Caudate nucleus (tissue), 63 donors: ENCODE measurements at places on chromosomes 13 and 19.

- no peak for DNase-seq
Measured at GRCh38 chr13:21526707-21527540, 67.8 kb upstream of the ZDHHC20 start.

- DNase-seq: no peak
Measured at GRCh38 chr13:49221590-49221965, 1.4 kb downstream of the MLNR start.

GRCh38 chr13:100675661-100676129 lies 1.1 kb upstream of the TMTC4 start:
- no peak for DNase-seq

DNA sequence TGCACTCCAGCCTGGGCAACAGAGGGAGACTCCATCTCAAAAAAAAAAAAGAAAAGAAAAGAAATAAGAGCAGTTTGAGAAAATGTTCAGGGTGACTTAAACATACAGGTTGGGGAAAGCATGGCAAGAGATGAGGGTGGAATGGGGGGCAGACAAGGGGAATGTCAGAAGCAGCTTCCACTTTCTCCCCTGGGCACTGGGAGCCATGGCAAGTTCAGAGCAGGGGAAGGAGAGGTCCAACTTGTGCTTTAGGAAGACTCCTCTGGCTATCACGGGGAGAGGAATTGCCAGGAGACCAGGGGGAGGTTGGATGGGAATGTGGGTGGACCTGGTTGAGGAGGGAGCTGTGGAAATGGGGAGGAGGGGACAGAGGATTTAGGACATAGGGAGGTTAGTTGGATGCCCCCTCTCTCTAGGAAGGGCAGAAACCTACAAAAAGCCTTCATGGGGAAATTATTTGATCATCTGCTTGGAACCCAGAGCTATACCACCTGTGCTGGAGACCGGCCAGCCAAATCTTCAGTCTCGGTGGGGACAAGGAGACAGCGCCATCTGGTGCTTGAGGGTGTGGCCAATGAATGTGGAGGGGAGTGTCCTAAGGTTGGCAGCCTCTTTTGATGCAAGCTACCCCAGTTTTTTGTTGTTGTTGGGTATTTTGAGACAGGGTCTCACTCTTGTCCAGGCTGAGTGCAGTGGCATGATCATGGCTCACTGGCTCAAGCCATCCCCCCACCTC lies 7.3 kb upstream of the STRN4 start:
- no peak for DNase-seq

DNA sequence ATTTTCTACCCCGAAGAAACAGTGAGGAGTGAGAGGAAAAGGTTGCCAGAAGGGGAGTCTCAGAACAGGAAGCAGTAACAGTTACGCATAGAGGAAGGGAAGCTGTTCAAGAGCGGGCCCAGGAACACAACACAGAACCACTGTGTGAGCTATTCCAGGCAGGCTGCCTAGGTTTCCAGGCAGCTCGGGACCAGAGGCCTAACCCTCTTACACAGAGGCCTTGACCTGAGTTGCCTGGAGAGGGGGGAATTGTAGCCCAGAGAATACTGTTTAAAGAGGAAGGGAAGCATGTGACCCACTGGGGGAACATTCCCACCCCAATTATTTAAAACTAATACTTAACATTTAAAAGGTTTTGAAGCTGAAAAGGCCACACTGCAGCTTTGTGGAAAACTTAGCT lies 93.3 kb upstream of the ZNF98 start:
- DNase-seq: peak; percentile 5

DNA sequence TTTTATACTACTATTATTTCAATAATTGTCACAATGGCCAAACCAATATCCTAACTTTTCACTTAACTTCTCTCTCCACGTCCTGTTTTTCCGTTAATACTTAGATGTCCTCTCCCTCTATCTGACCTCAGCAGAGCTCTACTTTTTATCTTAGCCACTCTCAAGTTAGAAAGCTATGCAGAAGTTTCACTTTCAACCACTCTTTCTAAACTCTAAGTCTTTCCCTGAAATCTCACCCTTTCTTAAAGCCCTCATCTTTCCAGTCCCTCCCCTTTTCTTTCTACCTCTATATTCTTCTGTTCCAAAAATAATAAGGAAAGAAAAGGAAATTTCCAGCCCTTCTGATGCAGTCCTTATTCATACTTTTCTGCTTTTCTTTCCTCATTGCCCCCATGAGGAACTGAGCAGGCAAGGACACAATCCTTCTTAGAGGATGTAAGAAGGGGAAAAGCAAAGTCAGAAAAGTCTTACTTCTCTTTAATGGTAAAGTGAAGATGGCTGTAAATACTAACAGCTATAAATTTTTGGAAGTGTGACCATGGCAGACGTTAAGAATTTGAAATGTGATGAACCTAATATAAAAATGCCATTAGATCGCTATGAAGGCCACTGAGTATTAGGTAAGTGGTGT lies 23.0 kb downstream of the FAM216B start:
- no peak for DNase-seq
